ENCODE measurements at places on chromosomes 1 and 21. TPM values are rescaled to one million over a fixed set of nuclear protein-coding genes. Genes with fewer than 3 reads are reported as not detected.

Gene BSND
- not detected for total RNA-seq

Gene CR1
- total RNA-seq, result 10.9 TPM

Gene LEFTY2
- total RNA-seq, result not detected

DNA sequence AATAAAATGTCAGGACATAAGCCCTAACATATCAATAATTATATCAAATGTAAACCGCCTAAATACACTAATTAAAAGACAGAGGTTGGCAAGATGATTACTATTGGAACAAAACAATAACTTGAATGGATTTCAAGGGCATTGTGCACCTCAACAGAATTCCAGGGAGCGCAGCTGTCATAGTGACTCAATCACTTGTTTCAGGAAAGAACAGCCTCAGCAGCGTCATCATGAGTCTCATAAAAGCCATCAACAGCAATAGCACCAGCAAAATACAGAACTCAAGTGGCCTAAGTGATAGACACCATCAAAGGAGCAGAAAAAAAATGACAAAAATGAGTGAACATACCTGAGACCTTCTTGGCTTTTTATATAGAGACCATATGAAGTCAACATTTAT is 632.7 kb upstream of the NR5A2 start:
- DNase-seq, result no peak

DNA sequence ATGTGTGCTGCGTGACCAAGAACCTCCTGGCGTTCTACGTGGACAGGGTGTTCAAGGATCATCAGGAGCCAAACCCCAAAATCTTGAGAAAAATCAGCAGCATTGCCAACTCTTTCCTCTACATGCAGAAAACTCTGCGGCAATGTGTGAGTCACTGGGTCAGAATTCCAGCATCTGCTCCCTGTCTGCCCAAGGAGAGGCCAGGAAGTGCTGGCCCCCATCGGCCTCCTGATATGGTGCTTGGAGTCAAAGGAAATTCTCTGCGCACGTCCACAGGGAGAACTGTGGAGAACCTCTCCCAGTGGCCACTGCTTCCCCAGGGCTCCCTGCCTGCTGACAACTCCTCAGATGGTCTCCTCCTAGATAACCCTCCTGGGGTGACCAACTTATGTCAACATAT is 25.6 kb upstream of the IL20 start:
- no peak for DNase-seq

DNA sequence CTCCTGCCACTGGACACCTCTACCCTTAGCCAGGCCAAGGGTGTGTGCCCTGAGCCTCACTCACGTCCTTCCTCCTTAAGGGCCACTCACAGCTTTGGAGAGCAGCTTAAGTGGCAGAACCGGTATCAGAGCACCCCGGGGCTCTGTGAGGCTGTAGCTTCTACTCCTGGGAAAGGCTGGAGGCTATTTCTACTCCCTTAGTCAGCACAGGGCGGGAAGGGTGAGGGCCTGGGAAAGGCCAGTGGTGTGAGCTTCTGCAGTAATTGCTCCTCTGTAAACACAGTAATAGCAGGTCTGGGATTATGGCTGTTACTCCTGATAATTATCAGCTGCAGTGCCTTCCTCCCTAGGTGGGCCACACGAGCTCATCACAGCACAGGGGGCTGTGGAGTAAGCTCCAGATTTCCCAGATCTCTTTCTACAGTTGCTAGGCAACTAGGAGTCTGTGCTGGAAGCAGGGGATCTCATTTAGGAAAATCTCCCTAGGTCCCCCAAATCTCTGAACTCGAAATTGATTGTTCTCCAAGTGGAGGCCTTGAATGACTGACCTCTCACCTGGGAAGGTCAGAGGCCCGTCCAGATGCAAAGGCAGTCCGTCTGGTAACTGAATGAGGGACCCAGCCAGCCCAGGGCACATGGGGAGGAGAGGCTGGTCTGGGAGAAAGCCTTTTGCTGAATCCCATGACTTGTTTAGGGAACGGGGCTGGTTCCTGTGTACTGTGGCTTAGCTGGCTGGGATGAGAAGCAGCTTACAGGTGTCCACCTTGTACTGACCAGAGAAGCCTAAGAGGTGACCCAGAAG is 29.3 kb downstream of the IER5 start:
- DNase-seq, result no peak

GRCh38 chr21:18705971-18706370 is 302.4 kb upstream of the TMPRSS15 start:
- DNase-seq, result no peak

Gene OR2T2
- not detected for total RNA-seq

DNA sequence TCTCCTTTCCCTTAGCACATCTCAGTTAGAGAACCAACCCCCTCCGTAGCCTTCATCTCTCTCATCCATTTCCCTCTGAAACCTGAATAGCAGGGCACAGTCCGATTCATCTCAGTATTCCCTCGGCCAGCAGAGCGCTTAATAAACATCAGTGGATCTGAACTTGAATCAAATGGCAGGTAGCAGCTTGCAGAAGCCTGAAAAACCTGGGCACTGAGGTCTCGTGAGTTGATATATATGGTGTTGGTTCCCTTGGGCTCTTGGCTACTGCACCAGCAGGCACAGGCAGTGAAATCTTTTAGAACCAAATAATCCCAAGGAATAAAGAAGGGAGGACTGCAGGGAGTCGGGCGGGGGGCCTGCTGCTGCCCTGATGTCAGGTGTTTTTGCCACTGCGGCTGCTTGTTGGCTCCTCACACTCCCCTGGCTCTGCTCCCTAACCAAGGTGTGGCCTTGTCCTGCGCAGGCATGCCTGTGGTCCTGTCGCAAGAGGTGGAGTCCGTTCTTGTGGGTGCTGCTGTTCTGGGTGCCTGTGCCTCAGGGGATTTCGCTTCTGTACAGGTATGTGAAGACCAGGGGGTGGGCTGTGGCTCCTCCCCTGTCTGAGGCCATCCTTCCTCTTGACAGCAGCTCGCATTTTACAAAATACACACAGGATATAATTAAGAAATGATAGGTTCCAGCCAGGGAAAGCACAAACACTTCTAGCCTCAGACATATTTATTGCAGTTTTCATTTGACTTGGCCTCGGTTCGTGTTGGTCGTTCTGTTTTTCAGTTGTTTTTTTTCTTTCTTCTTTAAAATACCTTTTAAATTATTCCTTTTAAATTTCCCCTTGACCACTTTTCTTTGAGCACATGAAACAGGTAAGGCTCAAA is 140.9 kb upstream of the HOOK1 start:
- DNase-seq, result no peak

- no peak for DNase-seq
These were observed 416.9 kb downstream of the PTPRU start for GRCh38 chr1:29653034-29653810.

Gene ZMYM1
- 21.3 TPM for total RNA-seq

GRCh38 chr1:247077213-247077612 is 1.4 kb downstream of the ZNF670 start:
- DNase-seq, result no peak

DNA sequence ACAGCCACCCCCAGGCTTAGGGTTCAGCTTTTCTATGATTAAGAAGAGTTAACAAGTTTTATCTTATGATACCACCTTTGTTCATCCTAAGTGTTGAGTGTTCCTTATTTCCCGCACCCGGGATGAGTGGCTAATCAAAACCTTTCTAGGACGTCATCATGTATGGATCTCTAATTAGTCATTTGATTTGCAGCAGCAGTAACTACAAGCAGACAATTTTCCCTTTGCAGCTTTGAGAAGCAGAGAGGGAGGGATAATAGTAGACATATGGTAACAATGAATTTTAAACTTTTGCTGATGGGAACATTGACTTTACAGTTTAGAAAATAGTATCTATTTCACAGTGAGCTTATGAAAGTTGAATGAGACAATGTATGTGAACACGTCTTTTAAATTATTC is 30.8 kb upstream of the SLC35F3 start:
- DNase-seq, result no peak

DNA sequence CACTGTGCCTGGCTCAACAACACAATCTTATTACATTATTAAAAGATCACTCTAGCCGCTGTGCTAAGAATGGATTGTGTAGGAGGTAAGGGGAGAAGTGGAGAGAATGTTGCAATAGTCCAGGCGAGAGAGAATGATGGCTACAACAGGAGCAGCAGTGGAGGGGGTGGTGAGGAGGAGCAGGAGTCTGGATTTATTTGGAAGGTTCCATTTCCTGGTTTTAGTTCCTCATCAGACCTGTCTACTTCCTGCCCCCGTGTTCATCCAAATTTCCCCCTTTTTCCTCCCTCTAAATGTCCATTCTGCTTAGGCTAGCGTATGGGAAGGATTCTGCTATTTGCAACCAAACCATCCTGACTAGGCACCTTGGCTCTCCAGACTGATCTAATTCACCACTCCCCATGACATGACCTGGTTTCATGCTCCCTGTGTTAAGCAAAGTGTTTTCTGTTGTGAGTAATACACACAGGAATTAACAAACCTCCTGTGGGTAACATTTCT is 35.1 kb upstream of the EYA3 start:
- no peak for DNase-seq

Gene POU3F1
- total RNA-seq, result 0.83 TPM

Gene CRNN
- not detected for total RNA-seq

Gene DNAJC6
- total RNA-seq, result 3.3 TPM

Gene MR1
- 39.2 TPM for total RNA-seq

Gene TMEM240
- total RNA-seq, result 1.9 TPM

DNA sequence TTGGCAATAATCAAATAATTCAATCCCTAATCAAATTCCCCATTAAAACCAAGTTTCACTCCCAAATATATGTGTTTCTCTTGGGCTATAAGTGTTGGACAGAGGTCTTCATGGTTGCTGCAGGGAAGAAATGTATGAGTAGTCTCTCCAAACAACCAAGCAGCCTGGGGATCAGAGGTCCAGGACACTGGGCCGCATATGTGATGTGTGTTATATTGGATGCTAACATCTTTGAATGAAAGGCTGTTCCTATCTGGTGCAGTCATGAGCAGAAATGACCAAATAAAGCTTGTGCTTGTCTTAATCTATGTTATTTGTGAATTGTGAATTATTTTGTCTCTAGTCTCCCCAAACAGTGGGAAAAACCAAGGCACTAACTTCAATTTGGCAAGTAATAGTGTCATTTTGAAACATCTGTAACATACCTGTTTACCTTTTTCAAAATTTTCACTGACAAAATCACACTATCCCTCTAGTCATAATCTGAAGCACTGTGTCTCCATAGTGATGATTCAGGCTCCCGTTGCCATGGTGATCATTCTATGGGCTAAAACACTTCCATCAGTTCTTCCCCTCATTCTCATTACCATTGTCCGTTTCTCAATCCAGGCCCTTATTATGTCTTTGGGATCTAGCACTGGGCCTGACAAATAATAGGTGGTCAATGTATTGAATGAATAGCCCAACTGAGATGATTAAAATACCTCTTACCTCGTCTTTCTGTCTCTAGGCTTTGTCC is 12.5 kb upstream of the TADA1 start:
- DNase-seq, result no peak

Gene CCDC185
- total RNA-seq, result not detected

DNA sequence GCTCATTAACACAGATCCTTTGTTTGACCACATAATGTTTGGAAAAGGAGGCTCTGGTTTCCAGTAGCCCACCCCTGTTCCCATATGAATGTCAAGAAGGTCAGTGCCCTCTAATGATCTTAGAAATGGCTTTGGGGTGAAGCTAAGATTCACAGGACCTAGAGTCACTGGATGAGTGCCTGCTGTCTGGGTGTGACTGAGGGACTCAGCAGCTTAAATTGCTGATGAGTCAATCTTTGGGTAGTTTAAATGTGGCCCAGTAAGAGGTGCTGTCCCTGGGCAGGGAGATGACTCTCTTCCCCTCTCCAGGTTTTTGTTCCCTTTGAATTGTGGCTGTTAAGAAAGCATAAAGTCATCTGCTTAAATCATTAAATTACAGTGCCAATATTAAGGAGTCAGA is 50.6 kb downstream of the L1TD1 start:
- no peak for DNase-seq

DNA sequence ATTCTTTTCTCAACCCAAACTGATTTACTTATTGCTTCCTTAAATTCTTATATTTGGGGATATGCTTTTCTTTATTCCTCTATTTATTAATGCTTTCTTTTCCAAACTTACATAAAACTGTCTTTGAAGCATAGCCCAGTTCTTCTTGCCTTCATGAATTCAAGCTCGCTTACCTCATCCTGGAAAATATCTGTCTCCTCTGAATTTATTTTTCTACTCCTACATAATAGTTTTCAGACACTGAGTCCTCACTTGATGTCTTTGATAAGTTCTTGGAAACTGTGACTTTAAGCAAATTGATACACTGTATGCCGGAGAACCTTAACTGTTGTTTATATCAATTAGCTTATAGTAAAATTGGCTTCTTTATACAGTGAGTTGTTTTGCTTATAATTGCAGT is 93.8 kb downstream of the ZFYVE9 start:
- DNase-seq, result no peak

Gene NTRK1
- 13.7 TPM for total RNA-seq

DNA sequence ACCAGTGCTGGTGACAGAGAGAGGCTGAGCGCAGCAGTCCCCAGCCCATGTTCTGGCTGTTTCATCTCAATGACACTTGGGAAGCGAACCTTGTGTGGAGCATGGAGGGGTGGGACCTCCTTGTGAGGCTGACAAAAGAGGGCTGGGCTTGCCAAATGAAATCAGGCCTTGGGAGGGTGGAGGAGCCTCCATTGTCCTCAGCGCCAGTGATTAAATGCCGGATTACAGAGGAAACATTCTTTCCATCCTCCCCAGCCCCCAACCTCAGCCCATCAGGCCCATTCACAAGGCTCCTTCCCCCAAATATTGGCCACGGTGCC is 63.3 kb upstream of the PAXBP1 start:
- no peak for DNase-seq

DNA sequence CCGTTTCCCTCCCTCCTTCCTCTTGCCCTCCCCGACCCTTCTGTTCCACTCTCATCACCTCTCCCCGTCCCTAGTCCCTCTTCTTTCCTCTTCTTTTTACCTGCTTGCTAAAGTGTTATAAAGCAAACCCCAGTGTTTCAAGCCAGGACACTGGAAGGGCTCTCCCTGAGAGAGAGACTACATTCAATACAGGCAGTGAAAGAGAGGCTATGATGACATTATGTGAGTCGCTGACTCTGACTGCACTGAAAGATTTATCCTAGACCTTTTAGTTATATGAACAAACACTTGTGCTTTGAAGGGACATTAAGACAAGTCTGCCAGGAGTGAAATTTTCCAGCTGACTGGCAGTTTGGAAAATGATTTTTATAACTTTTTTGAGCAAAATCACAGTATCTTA is 155.7 kb downstream of the S1PR1 start:
- no peak for DNase-seq

Gene FBXO2
- total RNA-seq, result 4.8 TPM

GRCh38 chr1:102837551-102837950 is 270.8 kb downstream of the COL11A1 start:
- DNase-seq, result no peak

- DNase-seq, result no peak
These were observed 22.8 kb upstream of the CFAP126 start for GRCh38 chr1:161390559-161390858.

DNA sequence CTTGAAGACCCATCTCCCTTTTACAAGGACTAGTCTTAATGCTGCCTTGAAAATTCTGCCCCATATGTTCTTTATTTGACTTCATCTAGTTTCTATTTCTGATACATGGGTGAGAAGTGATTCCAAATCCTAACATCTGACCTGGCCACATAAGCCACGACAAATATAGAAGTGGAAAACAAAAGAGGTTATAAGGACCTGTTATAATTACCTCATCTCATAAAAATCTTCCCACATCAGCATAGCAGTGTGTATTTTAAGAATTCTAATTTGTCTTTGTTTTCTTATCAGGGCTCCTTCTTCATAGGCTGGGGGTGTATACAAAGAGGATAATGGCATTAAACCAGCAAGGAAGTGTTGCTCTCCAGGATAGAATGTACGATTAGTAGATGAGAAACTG is 1007.4 kb downstream of the TTLL7 start:
- DNase-seq, result no peak

- DNase-seq, result no peak
These were observed 348.7 kb downstream of the NPHP4 start for GRCh38 chr1:5643360-5644107.

GRCh38 chr1:162389021-162389818 is 7.7 kb downstream of the C1orf226 start:
- DNase-seq, result no peak

All from activated naive CD8-positive, alpha-beta T cell treated with anti-CD3 and anti-CD28 coated beads, Interleukin-2, amount 10 ng/mL, durations not matched to agents 7 days and 5 days (primary cell).